ENCODE measurements at places on chromosomes 7 and 10.

- no peak for DNase-seq
Observed at GRCh38 chr10:7890781-7891180, 72.5 kb downstream of the TAF3 start.

DNA sequence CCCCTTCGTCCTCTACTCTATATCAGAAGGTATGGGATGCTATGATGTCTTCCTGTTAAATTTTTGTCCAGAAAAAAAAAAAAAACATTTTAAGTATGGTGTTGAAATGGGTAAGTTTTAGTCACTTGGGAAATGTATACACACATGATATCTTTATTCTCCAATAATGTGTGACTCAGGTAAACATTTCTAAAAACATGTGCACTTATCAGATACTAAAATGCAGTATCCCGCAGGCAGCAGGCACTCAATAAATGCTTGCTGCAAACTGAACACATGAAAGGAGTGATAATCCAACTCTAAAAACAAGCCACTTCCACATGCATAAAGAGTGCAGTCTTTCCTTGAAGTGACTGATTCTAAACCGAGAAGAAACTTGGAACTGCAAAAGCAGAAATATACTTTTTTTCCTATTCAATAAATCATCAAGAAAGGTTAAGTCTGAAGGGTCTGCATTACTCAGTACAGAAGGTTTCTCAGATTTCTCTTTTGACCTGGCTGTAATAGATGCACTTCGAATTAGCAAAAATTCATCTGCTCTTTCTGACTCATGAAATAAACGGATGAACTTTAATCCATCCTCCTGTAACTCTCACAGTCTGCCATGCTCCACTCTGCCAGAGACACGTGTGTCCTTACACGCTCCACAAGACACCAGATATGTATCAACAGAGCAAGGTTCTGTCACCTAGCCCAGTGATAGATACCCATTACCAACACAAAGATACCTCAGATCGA, 84.0 kb downstream of the HIPK2 start:
- DNase-seq, result no peak

DNA sequence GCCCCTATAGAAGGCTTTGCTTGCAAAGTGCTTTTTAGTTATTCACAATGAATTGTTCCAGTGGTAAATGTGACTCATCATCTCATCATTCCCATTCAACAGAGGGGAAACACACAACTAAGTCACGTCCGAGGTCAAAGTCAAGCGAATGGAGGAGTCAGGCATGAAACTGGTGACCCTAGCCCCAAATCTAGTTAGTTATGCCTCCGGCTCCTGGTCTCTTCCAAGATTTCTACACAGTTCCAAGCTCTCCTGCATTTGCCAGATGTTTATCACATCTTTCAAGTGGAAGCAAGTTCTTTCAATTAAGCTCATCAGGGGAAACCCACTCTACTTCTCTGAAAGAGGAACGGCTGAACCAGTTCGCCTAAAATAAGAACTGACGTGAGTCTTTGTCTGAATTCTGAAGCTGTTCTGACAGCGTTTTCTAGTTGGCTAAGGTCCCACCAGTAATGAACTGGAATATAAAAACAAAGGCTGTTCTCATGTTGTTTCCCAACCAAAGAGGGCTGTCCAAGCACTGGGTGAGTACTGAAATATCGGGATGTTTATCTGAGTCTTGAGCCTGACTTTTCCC, 140.9 kb upstream of the NRBF2 start:
- no peak for DNase-seq

DNA sequence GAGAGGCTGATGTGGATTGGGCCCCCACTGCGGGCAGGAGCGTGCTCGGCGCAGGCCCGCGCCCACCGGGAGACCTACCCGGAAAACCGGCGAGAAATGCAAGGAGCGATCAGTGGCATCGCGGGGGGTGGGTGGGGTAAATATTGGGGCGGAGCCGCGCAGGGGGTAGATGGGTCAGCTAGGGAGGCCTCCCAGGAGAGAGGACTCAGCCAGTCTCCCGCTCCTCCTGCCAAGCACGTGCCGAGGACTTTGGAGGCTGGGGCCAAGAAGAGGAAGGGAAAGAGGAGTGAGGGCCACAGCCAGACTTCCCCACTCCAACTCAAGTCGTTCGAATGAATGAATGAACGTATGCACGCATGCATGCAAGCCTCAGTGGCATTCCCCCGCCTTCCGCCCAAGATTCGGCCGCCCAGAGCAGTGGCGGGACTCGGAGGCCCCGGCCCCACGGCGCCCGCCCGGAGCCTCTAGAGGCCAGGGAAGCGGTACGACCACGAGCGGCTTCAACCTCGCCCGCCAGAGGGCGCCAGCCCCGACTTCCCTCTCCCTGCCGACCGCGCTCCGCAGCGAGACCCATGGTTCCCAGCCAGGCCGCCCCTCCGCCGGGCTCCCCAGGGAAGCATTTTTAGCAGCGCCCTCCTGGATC, 3.6 kb downstream of the NPM3 start:
- peak; percentile 74 for DNase-seq

- no peak for DNase-seq
Observed at GRCh38 chr10:35533565-35533964, 71.6 kb upstream of the GJD4 start.

GRCh38 chr10:8336629-8337331, 282.3 kb downstream of the GATA3 start:
- no peak for DNase-seq

DNA sequence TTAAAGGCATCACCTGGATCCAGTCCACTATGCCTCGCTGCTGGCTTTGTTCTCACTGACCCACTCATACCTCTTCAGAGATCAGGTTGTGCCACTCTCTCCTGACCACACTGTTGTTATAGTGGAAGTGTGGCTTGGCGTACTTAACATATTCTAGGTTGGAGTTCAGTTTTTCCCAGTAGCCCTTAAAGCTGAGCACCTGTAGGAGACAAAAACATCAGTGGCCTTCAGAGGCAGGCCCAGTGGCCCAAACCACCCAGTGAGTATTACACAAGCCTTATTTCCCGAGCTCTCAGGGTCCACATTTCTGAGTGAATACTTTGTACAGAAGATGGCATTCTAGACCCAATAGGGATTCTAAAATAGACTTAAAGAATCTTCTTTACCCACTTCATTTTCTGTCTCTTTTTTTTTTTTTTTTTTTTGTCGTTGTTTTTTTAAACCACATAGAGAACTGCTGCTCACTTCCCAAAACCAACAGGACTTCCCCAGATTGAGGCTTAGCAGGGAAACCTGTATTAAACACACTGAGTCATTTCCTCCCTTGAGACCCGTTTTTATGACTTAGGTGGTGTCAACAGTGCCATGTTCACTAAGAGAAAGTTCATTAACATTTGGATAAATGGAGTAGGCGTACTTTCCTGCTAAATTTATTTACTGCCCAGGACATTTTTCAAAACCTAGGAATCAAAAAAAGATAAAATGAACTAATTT, 85.8 kb downstream of the GSAP start:
- no peak for DNase-seq

DNA sequence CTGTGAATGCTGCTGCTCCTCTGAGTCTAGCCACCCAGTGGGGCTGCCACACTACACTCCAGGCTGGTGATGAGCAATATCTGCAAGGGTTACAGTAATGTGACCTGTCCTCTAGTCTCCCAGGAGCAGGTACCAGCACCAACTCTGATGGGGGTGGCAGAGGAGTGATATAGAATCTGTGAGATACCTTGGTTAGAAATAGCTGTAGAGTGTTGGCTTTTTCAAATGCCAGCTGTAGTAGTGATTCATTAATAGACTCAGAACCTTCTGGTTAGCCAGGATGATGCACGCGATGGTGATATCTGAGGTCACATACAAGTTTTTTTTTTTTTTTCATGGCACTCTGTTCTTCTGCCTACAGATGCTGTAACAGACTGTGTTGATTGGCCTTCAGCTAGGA, 757.1 kb downstream of the INHBA start:
- DNase-seq, result no peak

DNA sequence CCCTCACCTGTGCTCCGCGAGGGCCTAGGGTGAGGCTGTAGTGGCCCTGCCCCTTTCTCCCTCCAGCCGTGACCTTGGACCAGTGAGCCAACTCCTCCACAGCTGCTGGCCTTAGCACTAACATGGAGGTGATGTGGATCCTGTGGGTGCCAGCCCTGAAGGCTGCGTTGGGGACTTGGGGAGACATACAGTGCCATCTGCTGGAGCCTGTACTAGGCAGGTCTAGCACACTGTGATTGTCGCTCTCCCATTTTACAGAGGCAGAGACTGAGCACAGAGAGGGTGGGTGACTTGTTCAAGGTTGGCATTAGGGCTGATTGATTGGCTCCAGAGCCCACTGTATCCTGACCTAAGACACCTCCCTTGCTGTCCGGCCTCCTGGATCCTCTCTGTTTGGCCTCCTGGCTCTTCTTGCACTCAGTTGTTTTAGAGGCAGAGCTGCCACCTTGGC, 37.6 kb downstream of the PRF1 start:
- no peak for DNase-seq

GRCh38 chr7:66631471-66631870, 2.8 kb downstream of the KCTD7 start:
- no peak for DNase-seq

DNA sequence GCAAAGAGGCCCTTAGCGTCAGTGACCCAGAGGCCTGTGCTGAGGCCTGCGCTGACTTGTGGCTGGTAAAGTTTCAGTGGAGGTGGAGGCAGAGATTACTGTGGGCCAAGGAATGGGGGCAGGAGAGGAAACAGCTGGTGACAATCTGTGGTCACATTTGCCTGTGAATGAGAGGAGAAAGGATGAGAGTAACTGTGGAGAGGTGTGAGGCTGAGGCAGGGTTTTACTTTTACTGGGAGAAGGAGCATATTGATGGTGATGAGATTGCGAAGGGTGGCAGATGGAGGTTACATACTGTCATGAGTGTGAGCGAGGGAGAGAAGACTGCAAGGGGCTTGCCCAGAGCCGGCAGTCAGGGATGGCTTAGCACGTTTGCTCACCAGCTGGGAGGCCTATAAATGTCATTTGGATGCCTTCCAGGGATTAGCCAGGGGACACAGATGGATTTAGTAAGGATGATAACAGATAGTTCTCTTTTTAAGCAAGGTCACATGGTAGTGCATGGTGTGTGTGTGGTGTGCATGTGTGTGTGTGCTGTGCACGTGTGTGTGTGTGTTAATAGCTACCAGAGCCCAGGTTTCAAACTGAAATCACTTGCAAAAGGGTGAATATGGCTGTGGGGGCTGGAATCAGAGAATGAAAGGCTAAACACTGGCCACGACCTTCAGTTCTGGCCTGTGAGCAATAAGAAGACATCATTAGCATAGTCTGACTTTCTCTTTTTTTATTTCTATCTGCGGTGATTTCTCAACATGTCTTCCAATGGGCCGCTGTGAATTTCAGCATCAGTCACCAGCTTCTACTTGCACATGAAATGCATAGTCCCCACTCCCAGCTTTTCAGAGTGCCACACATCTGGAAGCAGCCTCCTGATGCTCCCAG, 291.5 kb upstream of the ZNF32 start:
- no peak for DNase-seq

- DNase-seq, result no peak
Observed at GRCh38 chr7:139271718-139272628, 40.9 kb downstream of the UBN2 start.

DNA sequence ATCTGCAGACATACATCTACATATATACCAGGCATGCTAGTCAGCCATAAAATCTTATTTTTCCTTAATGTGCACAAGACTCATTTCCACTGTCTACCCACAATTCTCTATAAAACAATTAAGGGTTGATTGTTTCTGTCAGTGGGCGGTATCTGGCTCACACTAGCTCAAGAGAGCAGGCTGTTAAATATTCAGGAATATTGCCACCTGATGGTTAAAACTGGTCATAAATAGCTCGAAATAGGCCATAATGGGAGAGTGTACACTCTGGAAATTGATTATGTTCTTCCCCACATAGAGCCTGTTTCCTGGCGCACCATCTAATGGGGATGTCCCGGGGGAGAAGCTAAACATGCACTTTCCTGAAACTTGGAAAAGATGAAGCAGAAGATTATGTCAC, 620.6 kb upstream of the ANKRD30A start:
- DNase-seq, result no peak

GRCh38 chr7:52775876-52776275, 259.6 kb upstream of the POM121L12 start:
- no peak for DNase-seq

- DNase-seq, result no peak
Observed at GRCh38 chr7:45682836-45683555, 108.8 kb downstream of the ADCY1 start.

- no peak for DNase-seq
Observed at GRCh38 chr10:109894516-109894915, 28.8 kb downstream of the XPNPEP1 start.

DNA sequence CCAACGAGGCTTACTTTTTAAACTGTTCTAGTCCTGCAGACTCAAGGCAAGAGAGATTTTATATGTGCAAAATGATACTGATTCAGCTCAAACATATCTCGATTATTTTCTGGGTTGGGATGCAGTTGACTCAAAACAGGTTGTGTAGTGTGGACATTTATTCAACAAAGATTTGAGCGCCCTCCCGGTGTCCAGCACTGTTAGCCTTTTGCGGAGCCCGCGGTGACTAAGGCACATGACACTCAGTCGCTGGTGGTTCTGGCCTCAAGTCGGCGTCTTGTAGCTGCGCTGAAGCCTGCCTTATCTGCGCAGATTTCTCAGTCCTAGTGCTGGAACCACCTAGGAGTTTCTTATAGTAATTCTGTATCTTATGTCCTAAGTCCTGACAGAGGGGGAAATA, 938 bp upstream of the CADPS2 start:
- DNase-seq, result peak; percentile 62

DNA sequence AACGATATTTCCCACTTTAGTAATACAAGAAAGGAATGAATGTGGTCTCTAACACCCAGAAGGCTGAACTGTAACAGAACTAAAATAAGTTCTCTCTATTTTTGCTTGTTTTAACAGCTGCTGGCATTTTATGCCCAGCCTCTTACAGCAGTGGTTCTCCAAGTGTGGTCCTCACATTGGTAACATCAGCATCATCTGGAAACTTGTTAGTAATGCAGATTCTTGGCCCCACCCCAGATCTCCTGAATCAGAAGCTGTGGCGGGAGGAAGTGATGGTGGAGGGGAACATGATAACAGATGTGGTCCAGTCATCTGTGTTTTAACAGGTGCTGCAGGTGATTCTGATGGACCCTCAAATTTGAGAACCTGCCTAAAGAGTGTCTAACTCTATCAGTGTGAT, 170.1 kb downstream of the TMEM26 start:
- DNase-seq, result no peak

- DNase-seq, result no peak
Observed at GRCh38 chr7:157121184-157121715, 17.5 kb upstream of the UBE3C start.

GRCh38 chr7:137080516-137081203, 212.2 kb downstream of the CHRM2 start:
- no peak for DNase-seq

DNA sequence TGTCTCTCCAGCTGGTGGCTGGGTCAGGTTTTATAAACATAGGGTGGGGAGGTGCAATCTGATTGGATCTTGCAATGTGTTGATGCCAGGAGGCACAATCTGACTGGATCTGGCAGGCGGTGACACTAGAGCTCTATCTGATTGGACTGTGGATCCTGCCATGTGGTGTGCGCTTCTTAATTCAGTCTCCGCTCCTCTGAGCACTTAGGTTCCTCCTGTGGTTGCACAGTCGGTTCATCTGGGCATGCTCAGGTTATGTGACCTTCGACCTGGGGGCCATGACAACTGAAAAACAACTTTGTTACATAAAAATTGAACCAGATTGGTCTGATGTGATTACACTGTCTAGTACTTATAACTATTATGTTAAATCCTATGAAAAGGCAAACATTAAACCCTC, 127.1 kb upstream of the SVIL start:
- DNase-seq, result no peak

Measured in left colon (tissue), 2 donors.